ENCODE measurements at places on chromosomes 3 and 15.
A peak's percentile ranks its signal among the peaks of the same experiment; 100 is the strongest.

- DNase-seq, result no peak
These were observed 7.3 kb upstream of the ISLR2 start for GRCh38 chr15:74123131-74123429.

DNA sequence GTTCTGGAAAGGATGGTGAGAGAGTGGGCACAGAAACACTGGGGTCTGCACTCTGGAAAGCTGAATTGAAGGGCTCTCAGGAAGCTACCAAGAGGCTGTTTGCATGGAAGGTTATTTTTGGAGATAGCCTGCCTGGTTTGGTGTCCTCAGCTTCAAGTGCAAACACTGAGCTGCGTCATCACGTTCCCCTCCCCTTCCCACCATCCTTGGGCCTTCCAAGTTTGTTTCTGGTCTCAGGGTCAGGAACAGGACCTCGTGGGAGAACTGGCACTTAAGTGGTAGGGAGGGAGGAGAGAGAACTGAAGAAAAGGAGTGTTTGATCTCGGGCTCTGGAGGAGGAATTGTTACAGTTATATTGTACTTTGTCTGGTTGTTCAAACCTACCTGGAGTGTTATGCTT lies 10.6 kb downstream of the ST6GAL1 start:
- DNase-seq, result no peak

DNA sequence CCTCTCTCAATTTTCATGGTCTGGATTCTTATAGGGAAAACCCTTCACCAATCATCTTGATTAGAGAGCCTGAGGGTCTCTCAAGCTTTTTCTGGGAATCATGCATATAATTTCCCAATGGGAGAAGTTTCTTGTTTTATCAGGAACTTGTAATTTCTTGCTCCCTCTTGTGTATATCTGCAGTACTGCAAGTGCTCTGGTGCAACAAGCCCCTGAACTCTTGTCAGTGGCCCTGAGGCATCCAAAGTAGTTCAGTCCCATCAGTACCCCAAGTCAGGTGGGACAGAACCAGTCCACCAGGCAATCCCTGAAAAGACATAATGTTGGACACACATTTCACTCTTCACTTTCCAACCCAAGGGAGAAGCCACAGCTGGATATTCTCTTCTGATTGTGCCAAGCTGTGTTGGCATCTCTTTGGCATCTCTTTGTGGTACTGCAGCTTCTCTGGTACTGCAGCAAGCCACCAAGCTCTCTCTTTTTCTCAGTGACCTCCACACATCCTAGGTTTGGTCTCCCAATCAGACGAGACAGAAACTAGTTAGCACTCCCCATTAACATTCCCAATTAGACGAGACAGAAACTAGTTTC lies 214.5 kb downstream of the ZIC4 start:
- no peak for DNase-seq

DNA sequence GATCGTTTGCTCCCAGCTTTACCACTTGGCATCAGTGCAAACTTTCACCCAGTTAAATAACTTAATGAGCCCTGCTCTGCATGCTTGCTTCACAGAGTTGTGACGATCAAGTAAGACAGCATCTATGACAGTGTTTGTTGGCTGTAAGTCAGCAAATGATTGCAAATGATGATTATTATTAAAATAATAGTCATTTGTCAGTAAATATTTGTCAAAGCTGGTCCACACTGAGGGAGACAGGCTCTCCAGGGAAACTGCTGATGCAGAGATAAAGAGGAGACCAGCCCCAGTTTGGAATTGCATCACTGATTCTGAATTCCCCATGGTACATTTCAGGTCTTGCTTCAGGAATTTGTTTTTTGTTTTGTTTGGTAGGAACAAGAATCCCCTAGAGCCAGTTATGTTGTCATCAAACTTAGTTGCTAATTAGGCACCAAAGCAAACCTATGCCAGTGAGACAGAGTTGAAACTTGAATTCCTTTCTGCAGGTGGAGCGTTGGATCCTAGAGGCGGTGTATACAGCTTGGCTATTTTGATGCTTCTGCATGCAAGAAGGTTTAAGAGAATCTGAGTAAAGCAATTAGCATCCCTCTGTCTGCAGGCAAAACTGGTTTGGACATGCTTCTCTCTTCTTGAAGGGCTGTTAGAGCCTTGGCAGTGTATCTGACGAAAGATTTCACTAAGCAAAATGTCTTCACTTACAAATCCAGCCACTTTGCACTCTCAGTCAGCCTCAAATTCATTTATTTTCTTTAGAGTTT lies 338.6 kb upstream of the TPRG1 start:
- no peak for DNase-seq

DNA sequence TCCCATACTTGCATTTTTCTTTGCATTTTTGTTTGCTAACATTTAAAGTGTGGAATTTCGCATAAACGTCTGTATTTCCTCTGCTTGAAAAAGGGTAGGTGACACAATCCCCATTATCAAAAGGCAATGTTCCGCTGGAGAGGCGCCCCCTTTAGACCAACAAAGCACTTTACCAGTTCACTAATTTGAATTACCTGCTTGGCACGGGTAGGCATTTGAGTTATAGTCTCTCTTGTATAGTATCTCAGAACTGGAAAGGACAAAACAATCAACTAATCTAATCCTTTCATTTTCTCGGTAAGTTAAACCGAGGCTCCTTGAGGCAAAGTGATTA lies 775 bp upstream of the CCDC39 start:
- DNase-seq, result no peak

DNA sequence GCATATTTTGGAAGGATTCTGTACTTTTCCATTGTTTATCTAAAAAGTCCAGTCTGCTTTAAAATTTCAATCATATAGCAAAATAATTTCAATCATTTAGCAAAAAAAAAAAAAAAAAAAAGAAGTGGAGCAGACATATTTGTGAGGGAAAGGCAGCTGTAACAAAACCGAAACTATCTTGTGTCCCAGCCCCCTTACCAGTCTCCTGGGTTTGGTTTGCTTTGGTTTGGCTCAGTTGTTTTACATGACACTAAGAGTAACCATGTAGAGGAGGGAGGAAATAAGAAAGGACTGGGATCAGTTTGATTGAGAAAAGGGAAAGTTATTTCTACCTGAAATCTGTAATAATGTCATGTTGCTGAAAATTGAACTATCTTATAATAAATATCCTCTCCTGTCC lies 158.8 kb upstream of the GADL1 start:
- DNase-seq, result no peak

GRCh38 chr3:128481438-128481942 lies 11.5 kb downstream of the GATA2 start:
- no peak for DNase-seq

DNA sequence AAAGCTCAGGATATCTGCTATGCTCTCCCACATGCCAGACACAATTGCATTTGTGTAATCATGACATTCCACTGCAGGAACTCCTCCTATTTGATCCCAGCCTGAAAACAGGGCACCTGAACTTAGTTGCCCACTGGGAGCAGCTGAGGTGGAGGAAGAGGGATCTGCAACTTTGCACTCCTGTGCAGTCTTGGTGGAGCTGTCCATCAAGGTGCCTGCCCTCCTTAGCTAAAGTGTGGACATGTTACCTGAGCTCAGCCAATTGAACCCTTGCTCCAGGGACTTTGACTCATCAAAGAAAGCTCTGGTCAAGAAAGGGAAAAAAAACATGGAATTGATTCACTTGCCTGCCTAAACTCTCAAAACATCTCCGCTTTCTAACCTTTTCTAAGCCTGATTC lies 33.3 kb upstream of the TUBGCP5 start:
- no peak for DNase-seq

DNA sequence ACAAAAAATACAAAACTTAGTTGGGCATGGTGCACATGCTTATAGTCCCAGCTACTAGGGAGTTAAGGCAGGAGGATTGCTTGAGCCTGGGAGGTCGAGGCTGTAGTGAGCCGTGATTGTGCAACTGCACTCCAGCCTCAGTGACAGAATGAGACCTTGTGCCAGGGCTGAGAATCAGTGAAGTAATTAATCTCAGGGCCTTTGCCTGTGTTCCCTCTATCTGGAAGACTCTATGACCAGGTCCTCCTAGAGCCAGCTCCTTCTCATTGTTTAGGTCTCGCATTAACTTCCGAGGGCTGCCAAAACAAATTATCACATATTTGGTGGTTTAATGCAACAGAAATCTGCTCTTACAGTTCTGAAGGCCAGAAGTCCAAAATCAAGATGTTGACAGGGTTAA lies 41.4 kb upstream of the FLNB start:
- no peak for DNase-seq

DNA sequence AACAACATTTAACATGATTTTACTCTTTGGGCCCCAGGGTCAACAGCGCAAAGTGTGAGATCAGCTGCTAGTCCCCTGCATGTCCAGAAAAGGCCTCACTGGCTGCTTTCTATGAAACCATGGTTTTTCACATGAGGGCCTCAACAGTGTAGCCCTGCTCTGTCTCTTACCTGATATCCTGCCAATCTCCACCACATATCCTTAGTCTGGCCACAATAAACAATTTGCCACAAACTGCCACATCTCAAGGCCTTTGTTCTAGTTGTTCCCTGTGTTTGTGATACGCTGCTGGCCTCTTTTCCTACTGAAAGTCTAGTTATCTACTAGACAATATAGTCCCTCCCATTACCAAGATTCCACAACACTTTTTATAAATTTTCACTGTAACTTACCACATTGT lies 17.7 kb downstream of the VPS39 start:
- DNase-seq, result no peak

DNA sequence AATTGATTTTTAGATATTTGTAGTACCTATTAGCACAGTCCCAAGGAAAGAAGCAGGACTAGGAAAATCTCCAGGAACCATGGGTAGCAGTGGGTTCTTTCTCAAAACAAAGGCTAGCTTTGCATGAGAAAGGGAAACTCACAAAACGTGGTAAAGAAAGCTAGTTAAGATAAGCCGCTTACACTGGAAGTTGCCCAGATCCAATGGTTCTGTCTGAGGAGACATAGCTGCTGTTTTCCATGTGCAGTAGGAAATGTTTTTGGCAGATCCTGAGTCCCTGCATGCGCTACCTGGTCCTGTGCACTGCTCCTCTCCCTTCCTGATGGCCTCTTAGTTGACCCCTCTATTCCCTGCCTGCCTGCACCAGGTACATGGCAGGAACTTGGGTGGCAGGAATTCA lies 60.4 kb downstream of the TFG start:
- DNase-seq, result no peak

GRCh38 chr15:47445723-47446392 lies 271.4 kb upstream of the SEMA6D start:
- no peak for DNase-seq

DNA sequence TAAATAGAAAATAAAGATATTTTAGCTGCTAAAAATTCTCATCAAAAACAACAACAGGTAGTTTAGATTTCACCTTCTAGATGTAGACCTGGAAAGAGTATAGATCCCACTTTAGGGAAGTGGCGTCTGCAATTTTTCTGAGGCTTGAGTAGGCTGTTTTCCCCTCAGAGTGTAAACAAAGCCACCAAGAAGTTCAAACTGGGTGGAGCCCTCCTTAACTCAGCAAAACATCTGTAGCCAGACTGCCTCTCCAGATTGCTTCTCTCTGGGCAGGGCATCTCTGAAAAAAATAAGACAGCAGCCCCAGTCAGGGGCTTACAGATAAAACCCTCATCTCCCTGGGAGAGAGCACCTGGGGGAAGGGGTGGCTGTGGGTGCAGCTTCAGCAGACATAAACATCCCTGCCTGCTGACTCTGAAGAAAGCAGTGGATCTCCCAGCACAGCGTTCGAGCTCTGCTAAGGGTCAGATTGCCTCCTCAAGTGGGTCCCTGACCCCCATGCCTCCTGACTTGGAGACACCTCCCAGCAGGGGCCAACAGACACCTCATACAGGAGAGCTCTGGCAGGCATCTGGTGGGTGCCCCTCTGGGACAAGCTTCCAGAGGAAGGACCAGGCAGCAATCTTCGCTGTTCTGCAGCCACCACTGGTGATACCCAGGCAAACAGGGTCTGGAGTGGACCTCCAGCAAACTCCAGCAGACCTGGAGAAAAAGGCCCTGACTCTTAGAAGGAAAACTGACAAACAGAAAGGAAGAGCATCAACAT lies 259.6 kb downstream of the STXBP5L start:
- DNase-seq, result no peak

GRCh38 chr15:58469432-58470353 lies 37.9 kb downstream of the LIPC start:
- DNase-seq, result no peak

GRCh38 chr3:129001101-129001805 lies at the start of gene EFCC1:
EFCC1 (plus strand) TSS chr3:129001304; CDS start chr3:129001629, 325 bp downstream.
- peak; percentile 61 for DNase-seq

GRCh38 chr15:69536726-69537512 lies 84.3 kb downstream of the RPLP1 start:
- no peak for DNase-seq

Measured in activated T-cell treated with anti-CD3 and anti-CD28 coated beads, Interleukin-2, amount 50 U/mL, for 48 hours (primary cell).